ENCODE measurements at places on chromosomes 13 and 19. TPM values are rescaled to one million over a fixed set of nuclear protein-coding genes. Genes with fewer than 3 reads are reported as not detected.
A peak's percentile ranks its signal among the peaks of the same experiment; 100 is the strongest.

- no peak overlapping the region for H3K4me3 ChIP-seq
- no peak for DNase-seq
- no peak overlapping the region for H3K27ac ChIP-seq
- no peaks in the 10 kb centered on the region for H3K36me3 ChIP-seq
- no peaks in the 10 kb centered on the region for H3K27me3 ChIP-seq
- H3K4me1 ChIP-seq = no peaks in the 10 kb centered on the region
Measured at GRCh38 chr13:32989290-32989667, 26.9 kb upstream of the KL start.

GRCh38 chr13:90868321-90868920 lies 479.1 kb upstream of the MIR17HG start:
- no peak overlapping the region for H3K4me3 ChIP-seq
- no peaks in the 10 kb centered on the region for H3K27me3 ChIP-seq
- no peak overlapping the region for H3K27ac ChIP-seq
- peak; percentile 7 for DNase-seq
- H3K4me1 ChIP-seq = no peaks in the 10 kb centered on the region
- H3K36me3 ChIP-seq = no peaks in the 10 kb centered on the region

SULT2A1 gene
- polyA plus RNA-seq = not detected

LRRC4B gene
- polyA plus RNA-seq = 0.02 TPM

All from fibroblast of lung (primary cell).